ENCODE measurements at places on chromosomes 4 and X. TPM values are rescaled to one million over a fixed set of nuclear protein-coding genes. Genes with fewer than 3 reads are reported as not detected.

DNA sequence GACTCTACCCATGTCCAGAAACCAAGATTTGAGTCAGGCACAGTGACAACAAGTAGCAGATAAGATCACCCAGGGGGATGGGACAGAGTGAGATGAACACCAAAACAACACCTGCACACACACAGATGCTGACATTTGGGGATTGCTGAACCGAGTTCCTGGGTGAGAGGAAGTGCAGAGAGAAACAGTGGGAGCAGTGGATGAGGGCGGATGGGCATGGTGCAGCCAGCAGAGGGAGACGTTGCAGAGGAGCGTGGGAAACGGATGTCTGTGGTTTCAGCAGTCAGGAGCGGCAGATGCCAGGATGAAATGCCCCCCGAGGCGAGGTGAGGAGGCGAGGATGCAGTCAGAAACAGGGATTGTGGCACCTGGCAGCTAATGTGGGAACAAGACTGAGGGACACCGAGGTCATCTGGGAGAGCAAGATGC lies 78.6 kb upstream of the STS start:
- DNase-seq, result no peak

DNA sequence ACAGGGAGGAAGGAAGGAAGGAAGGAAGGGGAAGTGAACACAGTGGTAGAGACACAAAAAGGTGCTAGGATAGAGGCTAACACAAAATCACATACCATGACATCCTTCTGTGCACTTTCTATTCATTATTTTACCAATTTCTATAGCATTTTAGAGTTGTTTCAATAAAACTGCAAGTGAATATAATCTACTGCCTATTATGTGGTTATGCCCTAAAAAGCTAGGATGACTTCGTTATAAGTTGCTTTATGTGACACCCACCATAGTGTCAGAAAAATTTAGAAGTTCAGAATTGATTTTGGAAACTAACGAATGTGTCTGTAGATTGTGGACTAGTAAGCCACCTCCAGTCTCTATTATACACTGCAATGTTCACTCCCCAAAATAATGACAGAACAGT lies 59.4 kb upstream of the EDNRA start:
- DNase-seq, result no peak

DNA sequence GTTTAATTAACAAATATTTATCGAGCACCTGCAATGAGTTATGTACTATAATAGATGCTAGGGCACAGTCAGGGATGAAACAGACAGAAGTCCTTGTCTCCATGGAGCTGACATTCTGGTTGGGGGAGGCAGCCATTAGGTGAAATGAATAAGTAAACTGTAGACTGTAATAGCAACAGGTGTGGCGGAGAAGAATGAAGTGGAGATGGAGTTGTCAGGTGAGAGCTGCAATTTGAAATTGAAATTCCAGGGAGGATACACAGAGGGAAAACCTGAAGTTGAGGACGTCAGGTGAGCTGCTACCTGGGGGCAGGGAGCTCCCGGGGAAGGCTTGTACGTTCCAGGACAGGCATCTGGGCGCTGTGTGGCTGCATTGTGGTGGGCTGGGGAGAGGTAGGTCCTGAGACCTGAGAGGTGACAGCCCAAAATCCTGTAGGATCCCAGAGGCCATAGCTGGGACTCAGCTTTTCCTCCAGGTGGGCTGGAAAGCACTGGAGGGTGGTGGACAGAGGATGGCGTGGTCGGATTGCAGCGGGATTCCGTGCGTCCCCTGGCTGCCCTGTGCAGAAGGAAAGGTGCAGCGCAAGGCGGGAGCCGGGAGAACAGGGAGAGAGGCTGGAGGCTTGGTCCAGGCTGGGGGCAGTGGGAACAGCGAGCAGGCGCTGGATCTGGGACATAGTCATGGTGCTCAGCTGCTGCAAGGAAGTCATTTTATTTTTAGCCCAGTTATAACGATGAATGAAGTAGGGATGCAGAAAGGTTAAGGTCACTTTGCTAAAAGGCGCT lies 24.8 kb downstream of the CYTL1 start:
- no peak for DNase-seq

DNA sequence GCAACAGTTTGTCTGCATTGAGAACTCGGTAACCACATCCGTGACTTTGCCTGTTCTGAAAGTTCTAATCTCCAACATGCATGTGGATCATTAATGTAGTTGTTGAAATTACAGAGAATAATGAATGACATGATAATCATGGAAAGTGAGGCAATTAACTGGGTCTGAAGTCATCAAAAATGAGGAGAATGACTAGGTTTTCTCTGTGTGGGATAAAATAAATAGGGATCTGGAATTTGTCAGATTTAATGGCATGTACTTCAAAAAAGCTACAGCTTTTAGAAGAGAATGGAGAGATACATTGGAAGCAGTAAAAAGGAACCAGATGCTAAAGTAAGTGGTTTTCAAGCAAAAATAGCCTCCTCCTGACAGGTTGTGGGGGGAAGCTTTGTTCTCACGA lies 59.3 kb downstream of the AFM start:
- DNase-seq, result no peak

DNA sequence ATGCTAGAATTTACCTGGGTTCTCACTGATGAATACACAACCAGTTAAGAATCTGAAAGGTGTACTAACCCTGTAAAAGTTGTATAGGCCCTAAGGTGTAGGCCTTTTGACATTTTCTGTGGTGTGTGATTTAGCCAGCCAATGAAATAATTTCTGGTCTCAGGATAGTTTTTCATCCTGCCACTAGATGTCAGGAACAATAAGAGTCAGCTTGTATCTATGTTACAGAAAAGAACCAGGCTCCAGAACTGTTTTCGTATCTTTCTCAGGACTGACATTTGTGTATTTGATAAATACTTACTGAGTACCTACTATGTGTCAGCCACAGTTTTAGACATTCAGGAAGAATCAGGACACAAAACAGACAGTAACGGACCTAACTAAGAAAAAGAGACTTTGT lies 673.6 kb upstream of the TENM3 start:
- DNase-seq, result peak; percentile 26

DNA sequence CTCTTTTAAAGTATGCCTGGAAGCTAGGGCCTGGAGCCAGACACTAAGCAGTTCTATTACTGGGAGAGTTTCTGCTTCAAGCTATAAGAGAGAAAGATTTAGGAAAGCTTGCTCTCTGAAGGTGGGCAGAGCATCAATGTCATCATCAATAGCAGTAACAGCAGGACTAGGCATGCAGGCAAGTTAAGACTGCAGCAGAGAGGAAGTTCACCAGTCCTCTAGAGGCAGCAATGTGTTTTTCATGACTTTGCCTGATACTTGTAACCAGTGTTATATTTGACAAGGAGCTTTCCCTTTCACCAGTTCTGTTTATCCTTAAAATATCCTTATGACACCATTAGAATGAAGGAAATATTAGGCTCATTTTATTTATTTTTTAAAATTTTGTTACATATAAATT lies 237.9 kb downstream of the KCTD8 start:
- DNase-seq, result no peak

GRCh38 chr4:76554630-76555029 lies 119.6 kb downstream of the SHROOM3 start:
- DNase-seq, result no peak

GRCh38 chr4:11565899-11566298 lies 137.2 kb upstream of the HS3ST1 start:
- DNase-seq, result no peak

- no peak for DNase-seq
These were observed 22.8 kb upstream of the FGF2 start for GRCh38 chr4:122803788-122804208.

- no peak for DNase-seq
These were observed 27.4 kb downstream of the ABLIM2 start for GRCh38 chr4:8131210-8131609.

DNA sequence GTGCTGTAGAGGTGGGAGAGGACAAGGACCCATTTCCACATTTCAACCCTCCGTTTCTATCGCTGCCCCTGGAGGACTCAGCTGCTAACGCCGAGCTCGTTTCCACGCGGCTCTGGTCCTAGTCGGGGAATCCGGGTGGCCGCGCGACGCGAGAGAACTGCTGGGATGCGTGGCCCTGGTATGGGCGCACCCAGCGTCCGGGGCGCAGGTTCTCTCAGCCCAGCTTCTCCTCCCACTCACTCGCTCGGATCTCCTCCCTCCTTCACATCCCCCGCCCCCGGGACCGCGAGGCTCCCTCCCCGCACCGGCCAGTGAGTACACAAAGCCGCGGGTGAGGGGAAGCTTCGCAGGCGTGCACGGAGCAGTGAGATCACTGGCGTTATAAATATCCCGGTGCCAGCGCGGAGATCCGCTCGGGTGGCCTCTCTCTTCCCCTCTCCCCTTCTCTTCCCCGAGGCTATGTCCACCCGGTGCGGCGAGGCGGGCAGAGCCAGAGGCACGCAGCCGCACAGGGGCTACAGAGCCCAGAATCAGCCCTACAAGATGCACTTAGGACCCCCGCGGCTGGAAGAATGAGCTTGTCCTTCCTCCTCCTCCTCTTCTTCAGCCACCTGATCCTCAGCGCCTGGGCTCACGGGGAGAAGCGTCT lies at the start of gene FGF5:
FGF5 (plus strand) TSS at position 412 of the 649 bp plus-strand sequence; CDS start at position 573, 161 bp downstream.
- no peak for DNase-seq

The TCEAL6 gene
- not detected for total RNA-seq

The PNPLA4 gene
- total RNA-seq, result 23.4 TPM

The MSX1 gene
- total RNA-seq, result 6.3 TPM

The WDR17 gene
- total RNA-seq, result 9.1 TPM

The BGN gene
- 2.0 TPM for total RNA-seq

The IL2RG gene
- not detected for total RNA-seq

The RAB33A gene
- not detected for total RNA-seq

The CRMP1 gene
- total RNA-seq, result 0.07 TPM
